Gastrocnemius medialis (tissue), 4 donors: ENCODE measurements at places on chromosomes 13 and 19. TPM values are rescaled to one million over a fixed set of nuclear protein-coding genes. Genes with fewer than 3 reads are reported as not detected.

GRCh38 chr13:51970349-51970748, 40.9 kb downstream of the ATP7B start:
- DNase-seq, result no peak

The TUBA3C gene
- total RNA-seq, result not detected

DNA sequence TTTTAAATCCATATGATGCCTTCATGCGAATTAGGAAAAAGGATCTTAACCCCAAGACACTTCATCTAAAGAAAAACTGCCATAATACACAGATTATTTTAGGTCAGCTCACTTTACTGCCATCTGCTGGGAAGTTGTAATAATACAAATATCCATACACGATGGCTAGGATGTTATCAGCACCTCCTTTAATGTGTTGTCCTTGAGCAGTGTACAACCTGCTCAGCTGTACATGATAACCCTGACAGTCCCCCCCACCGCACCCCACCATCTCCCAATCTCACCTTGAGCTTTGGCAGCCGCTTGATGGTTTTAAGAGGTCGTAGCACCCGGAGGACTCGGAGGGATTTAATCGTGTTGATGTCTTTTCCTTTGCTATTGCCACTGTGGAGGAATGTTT, 112.2 kb downstream of the IER2 start:
- DNase-seq, result no peak

DNA sequence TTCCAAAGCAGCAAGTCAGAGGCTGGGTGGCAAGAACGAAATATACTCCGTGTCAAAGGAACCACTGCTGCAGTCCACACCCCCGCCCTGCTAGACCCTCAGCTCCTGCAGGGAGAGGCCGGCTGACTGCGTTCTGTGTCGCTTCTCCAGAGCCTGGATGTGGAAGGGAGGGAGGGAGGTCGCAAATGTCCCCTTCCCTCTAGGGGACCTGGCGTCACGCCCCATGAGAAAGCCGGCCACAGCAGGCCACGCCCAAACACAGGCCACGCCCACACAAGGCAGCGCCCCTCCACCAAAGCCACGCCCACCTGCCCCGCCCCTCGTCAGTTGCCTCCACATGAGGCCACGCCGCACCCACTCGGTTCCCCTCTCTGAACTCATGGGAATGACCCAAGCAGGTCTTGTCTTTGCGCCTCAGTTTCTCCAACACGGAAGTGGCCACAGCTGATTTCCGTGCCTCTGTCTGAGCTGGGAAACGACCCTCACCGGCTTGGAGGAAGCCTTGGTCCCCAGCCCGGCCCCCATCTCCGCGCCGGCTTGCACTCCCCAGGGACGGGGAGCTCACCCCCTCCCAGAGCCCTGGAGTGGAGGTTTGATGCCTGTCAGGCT, 38.4 kb upstream of the TCF3 start:
- no peak for DNase-seq

The CACNG8 gene
- total RNA-seq, result 0.05 TPM

- no peak for DNase-seq
These were observed 1.1 kb downstream of the SULT2A1 start for GRCh38 chr19:47885067-47885463.

GRCh38 chr13:48234566-48235340, 1.7 kb downstream of the ITM2B start:
- DNase-seq, result no peak

DNA sequence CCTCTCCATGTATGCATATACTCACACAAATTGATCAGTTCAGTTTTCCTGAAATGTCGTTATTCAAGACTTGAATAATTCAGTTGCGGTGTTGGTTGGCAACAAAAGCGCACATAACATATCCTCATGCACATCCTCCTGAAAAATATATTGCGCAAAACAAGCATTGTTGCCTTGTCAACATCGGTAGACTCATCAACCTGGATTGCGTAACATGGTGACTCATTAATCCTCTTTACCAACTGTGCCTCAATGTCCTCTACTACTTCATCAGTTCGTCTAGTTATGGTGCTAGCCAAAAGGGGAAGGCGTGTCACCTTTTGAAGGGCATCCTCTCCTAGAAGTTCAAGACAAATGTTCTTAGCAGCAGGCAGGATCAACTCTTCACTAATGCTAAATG, 357.7 kb downstream of the LMO7 start:
- DNase-seq, result no peak

DNA sequence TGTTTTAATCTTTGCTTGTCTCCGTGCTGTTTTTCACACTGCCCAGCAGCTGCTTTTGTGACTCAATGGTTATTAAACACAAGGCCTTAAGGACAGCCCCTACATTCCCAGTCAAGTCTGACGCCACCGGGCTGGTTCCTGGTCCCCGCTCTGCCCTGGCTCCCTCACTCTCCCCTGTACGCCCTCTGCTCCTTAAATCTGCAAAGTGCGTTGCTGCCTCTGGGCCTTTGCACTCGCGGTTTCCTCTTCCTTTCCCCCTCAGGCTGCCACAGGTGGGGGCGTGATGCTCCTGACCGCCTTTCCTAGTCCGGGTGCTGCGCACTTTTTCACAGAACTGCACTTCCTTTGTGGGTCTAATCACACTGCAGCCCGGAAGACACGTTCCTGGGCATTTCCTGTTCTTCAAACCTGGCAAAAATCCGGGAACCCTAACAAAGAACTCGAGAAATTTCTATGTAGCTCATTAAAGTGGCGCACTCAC, 25.6 kb downstream of the NOSIP start:
- DNase-seq, result no peak

DNA sequence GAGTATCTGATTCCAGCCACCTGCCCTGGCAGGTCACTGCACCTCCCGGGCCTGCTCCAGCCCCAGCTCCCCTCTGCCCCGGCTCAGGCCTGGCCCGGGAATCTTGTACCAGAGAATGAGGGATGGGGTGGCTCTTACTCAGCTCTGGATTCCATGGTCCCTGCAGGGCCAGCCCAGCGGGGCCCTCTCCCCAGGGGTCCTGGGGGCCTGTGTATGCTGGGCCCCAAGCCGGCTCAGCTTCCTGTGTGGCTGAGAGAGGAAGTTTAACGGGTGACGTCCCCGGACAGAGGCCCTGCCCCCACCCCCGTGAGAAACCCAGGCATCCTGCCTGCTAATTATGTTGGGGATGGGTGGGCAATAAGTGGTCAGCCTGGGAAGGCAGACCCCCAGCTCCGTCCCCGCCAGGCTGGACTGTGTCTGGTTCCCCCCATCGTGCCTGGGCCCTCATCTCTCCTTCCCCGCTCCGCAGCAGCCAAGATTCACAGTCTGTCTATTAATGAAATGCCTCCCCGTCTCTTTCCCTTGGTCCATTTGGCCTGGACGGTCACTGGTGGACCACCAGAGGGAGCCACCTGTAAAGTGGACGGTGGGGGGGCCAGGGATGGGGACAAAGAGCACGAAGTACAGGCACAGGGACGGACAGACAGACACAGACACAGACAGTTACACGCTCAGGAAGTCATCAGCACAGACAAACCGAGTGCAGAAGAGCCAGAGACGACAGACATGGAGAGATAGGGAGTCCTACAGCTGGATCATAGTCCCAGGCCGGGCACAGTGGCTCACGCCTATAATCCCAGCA, at the start of gene DENND1C:
Gene DENND1C (minus strand): TSS at position 247 of the 802 bp plus-strand sequence. CDS start 92 bp downstream, at position 155.
- DNase-seq, result no peak

DNA sequence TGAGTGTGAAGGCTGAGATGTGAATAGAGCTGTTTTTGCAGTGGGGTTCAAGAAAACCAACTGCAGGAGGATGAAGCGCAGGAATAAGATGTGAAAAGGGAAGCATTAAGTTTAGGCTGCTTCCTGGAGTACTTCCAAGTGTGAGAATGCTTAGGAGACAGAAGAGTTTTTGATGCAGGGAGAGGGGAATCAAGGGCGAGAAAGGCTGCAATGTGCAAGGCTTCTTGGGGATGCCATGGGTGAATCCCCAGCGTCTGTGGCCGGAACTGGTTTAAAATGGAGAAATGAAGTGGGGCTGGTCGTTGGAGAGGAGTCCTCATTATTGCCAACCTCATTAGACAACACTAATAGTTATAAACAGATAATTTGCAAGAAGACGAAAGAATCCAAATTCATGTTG, 764.9 kb downstream of the LIG4 start:
- no peak for DNase-seq

The LGALS4 gene
- 0.55 TPM for total RNA-seq

GRCh38 chr13:67275351-67275960, 45.3 kb upstream of the PCDH9 start:
- no peak for DNase-seq

GRCh38 chr19:30360376-30361106, 11.6 kb upstream of the ZNF536 start:
- DNase-seq, result no peak

- DNase-seq, result no peak
These were observed 31.3 kb upstream of the ISYNA1 start for GRCh38 chr19:18469069-18469846.

GRCh38 chr19:48644839-48645619, 958 bp downstream of the CA11 start:
- DNase-seq, result peak; percentile 77

DNA sequence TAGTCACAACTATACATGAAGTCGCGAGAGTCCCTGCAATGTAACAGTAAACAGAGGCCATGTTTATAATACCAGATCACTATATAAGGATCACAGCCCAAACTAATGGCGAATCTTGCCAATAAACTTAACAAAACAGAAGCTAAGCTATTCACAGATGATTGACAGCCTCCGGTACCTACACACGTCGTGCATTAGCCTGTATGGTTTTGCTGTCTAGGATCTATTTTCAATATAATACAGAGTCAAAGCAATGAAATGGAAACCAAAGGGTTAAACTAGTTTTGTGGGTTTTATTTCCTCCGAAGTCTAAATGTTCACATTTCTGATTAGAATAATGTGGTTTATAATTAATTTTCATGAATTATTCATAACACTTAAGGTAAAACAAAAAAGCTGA, 10.1 kb downstream of the ANKRD10 start:
- no peak for DNase-seq

DNA sequence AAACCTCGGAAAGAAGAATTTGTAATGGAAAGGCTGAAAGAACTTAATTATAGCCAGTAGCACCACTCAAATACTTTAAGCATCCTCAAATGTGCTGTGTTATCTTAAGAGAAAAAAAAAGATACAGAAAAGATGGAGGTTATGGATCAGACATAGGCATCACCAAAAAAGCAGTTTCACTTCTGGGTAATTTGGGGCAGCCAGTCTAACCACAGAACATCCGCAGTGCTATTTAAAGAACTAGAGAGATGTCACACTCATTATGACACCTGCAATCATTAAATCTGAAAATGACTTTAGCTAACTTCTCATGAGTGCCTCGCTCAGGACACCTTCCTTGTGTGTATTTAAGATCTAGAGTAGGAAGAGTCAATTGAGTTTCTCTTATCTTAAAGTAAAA, 211.8 kb downstream of the RBM26 start:
- DNase-seq, result no peak

The MUC16 gene
- not detected for total RNA-seq

The CABP5 gene
- total RNA-seq, result not detected

- DNase-seq, result no peak
These were observed 8.3 kb downstream of the LCP1 start for GRCh38 chr13:46173656-46174055.

DNA sequence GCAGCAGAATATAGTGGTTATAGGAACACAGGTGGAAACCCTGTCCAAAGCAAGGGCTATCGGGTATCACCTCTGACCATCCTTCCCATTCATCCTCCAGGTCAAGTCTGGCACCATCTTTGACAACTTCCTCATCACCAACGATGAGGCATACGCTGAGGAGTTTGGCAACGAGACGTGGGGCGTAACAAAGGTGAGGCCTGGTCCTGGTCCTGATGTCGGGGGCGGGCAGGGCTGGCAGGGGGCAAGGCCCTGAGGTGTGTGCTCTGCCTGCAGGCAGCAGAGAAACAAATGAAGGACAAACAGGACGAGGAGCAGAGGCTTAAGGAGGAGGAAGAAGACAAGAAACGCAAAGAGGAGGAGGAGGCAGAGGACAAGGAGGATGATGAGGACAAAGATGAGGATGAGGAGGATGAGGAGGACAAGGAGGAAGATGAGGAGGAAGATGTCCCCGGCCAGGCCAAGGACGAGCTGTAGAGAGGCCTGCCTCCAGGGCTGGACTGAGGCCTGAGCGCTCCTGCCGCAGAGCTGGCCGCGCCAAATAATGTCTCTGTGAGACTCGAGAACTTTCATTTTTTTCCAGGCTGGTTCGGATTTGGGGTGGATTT, 2.1 kb upstream of the RAD23A start:
- no peak for DNase-seq
